ENCODE measurements at places on chromosomes 5 and 9. TPM values are rescaled to one million over a fixed set of nuclear protein-coding genes. Genes with fewer than 3 reads are reported as not detected.

- DNase-seq = peak; percentile 75
These were observed 22.5 kb downstream of the NEK6 start for GRCh38 chr9:124280176-124280691.

GRCh38 chr5:125583321-125584139, 837.1 kb upstream of the ZNF608 start:
- no peak for DNase-seq

GRCh38 chr5:148922606-148923005, 96.2 kb downstream of the ADRB2 start:
- no peak for DNase-seq

DNA sequence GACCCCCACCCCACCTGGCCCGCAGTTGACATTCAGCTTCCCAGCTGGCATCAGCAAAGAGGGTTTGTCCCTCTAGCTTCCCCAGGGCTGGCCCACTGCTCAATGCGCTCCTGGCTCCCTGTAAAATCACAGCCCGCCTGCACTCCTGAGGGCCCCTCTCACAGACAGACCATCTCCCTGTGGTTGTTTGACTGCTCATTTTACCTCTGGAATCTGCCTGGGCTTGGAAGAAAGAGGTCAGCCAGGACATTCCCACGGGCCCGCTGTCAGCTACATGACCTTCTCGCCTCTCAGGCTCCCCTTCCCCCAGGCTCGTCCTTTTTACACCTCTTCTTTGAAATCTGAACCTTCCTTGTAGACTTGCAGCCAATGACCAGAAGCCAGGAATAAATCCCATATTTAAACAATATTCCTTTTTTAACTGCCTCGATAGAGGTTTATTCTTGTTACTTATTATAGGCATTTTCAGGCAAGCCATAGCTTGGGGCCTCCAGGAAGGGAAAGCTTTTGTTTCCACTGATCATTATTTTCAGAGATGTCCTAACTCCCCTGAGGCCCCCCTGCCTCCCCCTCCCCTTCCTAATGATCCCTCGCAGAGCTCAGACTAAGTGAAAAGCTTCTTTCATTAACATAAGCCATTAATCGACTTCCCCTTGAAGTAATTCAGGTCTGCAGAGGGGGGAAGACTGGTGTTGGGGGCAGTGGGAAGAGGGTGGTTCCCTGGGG, 76.3 kb upstream of the IQGAP2 start:
- peak; percentile 29 for DNase-seq

GRCh38 chr9:75200892-75201470, 112.7 kb downstream of the OSTF1 start:
- DNase-seq = peak; percentile 36

Gene CBY3
- polyA plus RNA-seq = 0.30 TPM

DNA sequence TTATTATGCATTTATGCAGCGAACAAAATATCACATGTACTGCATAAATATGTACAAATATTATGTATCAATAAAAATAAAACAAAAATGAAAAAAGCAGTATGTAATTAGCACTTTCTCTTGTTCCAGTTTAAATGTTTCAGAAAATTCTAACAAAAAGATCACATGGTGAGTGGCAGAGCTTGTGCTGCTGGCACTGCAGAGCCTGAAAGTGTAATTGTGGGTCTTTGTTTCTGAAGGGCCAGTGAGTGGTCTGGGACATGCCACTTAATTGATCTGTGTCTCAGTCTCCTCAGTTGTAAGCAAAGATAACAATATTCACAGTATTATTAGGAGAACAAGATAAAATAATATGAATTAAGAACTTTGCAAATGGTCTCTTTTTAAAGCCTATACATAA, 39.5 kb upstream of the RAI14 start:
- DNase-seq = no peak

DNA sequence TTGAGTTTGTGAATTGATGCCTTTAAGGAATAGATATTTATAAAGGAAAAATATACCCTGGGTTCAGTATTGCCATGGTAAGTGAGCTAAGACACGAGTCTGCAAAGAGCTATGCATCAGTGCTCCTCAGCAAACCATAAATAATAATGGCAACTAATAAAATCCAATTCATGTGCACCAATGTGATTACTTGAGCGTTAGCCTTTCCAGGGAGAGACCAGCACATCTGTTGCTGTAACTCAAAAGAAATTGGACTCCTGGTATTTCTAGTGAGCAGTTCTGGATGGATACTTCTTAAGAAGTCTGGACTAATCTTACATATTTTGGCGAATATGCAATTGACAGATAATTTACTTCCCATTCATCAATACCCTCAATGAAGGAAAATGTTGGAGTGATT, 373.3 kb downstream of the ARHGEF28 start:
- DNase-seq = no peak

Gene PCDHB2
- polyA plus RNA-seq = 6.6 TPM

Gene KLHL3
- 25.4 TPM for polyA plus RNA-seq

- DNase-seq = no peak
These were observed 34.4 kb downstream of the KCNT1 start for GRCh38 chr9:135736272-135736978.

- DNase-seq = no peak
These were observed 171.4 kb upstream of the KLF4 start for GRCh38 chr9:107660976-107661375.

Gene ANXA2R
- polyA plus RNA-seq = 1.4 TPM

DNA sequence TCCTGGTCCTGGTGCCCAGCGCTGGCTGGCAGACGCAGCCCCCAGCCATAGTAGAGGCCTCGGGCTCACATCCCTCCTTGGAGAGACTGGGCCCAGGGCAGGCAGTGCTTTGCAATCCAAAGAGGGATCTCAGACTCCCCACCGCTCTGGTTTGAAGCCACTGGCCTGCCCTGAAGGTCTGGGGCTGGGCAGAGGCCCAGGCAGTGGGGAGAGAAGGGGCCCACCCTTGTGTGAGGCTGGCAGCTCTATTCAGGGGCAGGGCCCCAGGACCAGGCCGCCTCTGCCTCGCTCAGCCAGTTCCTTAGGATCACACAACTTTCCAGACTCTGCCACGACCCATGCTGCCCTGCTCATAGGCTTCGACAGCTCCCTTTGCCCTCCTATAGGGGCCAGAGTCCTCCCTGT, 10.7 kb upstream of the SEC16A start:
- no peak for DNase-seq

Gene CAMK2A
- 4.6 TPM for polyA plus RNA-seq
